ENCODE measurements at places on chromosomes 4 and X.

GRCh38 chrX:154437971-154438893 lies 1.3 kb downstream of the GDI1 start:
- DNase-seq = no peak

DNA sequence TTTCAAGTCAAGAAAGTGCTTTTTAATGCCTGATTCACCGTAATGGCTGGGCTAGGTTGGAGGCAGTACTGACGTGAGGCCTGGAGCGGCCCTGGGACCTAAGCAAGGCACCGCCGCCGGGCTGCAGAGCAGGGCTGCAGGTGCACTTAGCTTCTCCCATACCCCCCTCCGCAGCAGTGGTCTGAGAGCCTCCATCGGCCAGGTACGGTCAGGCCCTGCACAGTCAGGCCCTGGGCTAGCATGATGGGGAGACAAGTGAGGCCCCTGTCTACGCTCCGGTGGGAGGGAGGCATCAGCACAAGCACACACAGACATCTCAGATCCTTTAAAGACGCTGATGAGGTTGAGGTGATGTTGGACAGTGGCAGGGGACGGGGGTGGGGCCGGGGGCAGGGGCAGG lies 4.7 kb downstream of the MAEA start:
- DNase-seq = no peak

- no peak for DNase-seq
Observed at GRCh38 chr4:165088366-165088765, 24.3 kb downstream of the TMEM192 start.

DNA sequence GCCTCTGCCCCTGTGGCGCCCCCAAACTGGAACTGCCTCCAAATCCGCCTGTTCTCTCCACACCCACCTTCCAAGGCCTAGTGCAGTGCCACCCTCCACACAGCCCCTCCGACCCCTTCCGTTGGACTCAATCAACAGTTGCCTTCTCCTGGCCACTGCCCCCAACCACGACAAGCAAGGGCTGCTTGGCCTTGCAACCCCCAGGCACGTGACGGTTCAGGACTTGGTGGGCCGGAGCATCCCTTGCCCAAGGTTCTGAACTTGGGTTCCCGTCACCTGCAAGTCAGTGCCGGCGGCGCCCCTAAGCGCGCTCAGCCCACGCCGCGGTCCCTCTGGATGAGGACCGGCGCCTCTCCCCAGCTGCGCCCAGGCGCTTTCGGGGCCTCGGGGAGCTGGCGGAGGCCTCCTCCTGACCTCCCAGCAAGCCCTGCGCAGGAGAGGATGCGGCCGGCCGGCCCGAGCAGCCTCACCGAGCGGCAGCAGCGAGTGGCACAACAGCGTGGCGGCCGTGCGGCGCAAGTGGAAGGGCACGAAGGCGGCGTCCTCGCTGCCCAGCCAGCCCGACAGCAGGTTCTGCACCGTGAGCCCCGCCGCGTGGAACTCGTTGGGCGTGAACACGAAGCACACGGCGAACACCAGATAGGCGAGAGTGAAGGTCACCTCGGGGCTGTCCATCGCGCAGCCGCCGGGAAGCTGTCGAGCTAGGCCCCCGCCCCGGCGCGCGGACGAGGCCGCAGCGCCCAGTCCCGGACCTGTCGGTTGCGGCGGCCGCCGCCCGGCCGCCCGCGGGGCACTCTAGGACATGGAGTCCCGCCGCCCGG lies 750 bp downstream of the TMEM129 start:
- DNase-seq = no peak

Data from stimulated activated CD8-positive, alpha-beta memory T cell treated with anti-CD3 and anti-CD28 coated beads, Interleukin-4, amount 100 ng/mL, for 1 hour (primary cell).